SHP77 treated with DMSO at 0.1 percent for 48 hours (cell line): ENCODE measurements at places on chromosomes 3 and 15.

GRCh38 chr15:71679793-71680353, 130.5 kb upstream of the NR2E3 start:
- no peak for DNase-seq

DNA sequence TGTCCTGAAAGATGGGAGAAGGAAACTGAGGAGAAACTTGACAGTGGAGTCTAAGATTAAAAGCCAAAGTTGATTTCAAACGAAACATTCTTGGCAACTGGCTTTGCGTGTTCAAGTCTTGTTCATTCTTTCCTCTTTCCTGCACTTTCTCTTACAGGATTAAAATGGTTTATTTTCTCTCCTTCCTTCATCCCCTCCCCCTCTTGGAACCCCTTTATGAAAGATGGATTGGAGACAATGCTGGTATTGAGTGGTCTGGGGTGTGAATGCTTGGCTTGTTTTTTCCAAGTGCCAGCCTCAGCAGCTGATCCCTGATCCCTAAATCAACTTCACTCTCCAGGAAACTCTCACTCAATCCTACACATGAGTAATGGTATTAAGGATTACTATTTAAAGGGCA, 703 bp upstream of the LSAMP start:
- DNase-seq, result no peak

DNA sequence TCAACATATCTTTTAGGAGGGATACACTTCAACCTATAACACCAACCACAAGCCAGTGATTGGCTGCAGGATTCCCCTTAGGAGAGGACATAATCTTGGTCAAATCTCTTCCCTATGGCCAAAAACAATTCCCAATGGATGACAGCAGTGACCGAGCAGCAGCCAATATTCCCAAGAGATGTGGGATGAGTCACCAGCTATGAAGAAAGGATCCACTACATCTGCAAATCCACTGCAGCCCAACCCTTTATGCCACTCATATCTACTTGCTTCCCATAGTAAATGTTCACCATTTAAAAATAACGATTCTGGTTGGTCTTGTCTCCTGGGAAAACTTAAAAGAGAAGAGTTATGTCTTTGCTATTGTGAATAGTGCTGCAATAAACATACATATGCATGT, 4.5 kb upstream of the IQCF5 start:
- DNase-seq, result no peak

DNA sequence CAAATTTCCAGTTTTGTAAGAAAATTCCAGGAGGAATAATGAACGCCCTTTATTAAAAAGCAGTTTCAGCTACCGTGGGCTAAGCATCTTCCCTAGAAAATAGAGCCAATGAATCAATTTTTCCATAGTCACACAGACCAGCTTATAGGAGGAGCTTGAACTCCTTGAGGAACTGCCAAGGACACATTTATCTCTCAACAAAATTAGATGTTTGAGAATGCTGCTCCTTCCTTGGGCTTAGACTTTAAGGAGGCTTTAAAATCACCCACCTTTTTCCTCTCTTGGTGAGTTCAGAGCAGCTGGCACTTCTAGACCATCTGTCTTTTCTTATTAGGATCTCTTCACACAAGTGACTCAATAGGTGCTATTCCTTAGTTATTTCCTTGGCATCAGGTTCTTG, 588.0 kb downstream of the SQOR start:
- DNase-seq, result no peak

GRCh38 chr3:192481638-192482037, 245.7 kb downstream of the FGF12 start:
- no peak for DNase-seq

DNA sequence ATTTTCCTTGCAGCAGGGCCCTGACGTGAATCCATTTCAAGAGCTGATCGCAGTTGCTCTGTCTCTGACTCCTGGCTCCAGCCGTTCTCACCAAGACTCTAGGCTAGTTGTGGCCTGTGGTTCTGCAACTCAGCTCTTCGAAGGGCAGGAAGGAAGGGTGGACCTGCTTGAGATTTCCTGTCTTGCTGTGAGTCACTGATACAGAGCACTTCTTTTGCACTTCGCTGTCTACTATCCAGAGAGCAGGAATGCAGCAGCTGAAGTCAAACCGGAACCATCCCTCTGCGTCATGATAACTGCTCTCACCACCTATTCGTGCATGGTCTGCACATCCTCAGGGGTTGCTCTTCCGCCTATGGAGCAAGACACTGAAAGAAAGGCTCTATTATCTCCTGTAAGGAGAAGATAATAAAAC, 59.7 kb downstream of the RAP2B start:
- no peak for DNase-seq

DNA sequence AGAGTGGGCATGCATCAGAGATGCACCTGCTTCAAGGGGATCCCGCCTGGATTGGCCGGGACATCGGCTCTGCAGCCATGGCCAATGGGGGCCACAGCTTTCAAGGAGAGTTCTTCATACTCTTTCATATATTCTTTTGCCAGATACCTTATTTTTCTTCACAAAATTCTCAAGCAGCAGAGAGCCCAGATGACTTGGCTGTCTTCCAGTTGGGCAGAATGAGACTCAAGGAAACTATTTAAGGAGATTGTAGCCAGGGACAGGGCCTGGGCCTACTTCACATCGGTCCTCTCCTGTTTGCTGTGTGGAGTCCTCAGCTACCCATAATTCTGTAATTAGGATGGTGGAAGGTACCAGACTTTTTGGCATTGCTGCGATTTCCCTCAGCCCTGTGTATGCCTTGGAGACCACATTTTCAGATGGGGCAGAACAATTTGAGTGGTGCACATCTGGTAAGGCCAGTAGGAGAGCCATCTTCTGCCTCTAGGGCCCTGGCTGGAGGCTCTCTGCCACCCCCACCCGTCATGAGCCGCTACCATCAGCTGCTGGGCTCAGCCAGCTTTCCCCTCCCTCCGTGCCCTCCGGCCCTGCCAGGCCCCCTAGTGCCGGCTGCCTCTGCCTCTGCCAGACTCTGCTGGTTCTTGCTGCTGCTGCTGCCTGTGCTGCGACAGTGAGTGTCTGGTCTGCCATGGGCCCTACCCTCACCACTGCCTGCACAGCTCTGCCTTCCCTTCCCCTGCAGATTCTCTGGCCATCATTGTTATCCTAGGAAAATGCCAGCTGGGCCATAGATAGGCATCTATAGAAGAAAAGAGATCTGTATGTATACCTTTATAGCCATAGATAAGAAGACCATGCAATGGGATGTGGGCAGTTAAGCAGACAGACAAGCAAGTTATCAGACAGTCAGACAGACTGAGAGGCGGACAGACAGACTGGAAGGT, 6.7 kb downstream of the PLIN1 start:
- no peak for DNase-seq

DNA sequence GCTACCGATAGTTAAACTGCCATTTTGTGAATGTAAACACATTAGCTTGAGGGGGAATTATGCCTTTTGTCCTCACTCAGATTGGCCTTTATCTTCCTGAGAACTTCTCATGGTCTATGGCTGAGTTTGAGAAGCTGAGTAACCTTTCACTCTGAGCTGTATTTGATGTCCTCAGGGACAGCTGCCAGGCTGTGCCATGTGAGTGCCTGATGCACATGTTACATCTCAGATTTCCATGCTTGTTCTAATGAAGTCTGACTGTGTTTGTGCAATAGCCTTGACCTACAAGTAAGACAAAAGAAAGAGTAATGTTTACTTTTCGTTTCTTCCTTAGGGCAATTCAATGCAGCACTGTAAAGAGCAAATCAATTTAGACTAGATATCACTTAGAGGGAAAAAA, 44.1 kb upstream of the ARL6 start:
- peak; percentile 52 for DNase-seq

- no peak for DNase-seq
These were observed 32.9 kb upstream of the CYP11A1 start for GRCh38 chr15:74400313-74400860.

DNA sequence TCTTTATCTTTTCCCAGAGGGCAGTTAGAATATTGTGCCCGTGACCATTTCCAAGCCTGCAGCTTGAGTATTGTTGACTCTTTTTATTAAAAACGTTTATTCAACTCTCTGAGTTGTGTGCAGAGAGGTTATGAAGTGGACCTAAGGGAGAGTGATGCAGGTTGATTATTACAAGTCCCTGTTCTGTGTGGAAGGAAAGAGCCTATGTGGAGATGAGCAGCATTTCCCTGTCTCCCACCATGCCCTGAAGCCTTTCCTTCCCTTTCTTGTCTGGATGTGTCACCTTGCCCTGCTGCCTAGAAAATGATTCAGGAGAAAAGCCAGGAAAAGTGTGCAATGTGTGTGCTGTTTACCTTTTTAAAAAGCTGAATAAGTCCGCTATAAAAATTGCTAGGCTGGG, 19.4 kb downstream of the ZPLD1 start:
- DNase-seq, result no peak

- DNase-seq, result no peak
These were observed 94.7 kb upstream of the SLC7A14 start for GRCh38 chr3:170680593-170680992.

GRCh38 chr15:66145726-66146182, 107.8 kb downstream of the MEGF11 start:
- DNase-seq, result no peak
